Cortex of kidney (tissue), 1 donor: ENCODE measurements at places on chromosomes 6 and 20.

DNA sequence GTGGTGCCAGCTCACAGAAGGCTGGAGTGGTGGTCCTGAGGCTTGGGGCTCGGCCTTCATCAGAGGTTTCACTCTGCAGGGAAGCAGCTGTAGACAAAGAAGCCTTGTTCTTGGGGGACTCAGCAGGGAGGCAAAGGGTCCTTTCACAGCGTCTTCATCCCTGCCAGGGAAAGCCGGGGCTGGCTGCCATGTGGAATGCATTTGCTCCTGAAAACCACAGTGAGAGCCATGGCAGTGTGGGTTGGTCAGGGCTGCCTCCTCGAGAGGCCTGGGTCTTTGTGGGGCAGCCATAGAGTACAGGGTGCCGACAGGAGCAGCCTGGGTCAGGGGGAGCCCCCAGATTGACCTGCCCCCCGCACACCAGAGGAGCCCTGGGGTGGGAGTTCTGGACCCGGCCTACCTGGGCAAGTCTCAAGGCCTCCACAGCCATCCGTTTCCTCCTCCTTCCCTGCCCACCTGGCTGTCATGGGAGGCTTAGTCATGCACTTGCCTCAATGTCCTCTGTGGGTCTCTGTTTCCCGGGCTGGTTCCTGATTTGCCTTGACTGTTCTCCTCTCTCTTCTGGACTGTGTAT lies 144.0 kb downstream of the CDC5L start:
- DNase-seq, result no peak

DNA sequence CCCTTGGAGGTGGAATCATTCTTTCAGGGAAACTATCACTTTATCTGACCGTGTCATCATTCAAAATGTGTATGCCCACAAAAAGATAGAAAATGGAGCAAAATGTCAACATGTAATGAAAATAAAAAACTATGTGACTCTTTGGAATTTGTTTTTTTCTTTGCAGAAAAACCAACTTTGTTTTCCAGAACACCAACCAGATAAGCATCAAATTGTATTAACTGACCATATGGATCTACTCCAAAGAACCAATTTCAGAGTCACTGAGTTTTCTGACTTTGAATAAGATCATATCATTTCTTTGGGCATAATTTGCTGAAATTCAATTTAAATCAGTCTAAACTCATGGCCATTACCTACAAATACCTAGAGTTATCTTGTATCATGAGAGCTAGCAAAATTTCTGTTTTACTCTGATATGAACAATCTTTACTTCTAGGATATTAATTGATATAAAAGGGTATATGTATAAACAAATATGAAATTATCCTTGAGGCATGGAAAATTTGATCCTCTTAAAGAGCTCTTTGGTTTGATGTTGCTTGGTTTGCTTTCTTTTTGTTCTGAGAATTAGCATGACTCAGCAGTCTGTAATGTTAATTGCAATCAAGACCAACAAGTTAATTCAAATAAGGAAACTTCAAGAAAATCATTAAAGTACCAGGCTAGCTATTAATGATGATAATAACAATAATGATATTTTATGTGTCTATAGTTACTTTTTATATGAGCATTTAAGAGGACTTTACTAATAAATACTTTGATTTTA lies 444.4 kb upstream of the MARCKS start:
- no peak for DNase-seq

DNA sequence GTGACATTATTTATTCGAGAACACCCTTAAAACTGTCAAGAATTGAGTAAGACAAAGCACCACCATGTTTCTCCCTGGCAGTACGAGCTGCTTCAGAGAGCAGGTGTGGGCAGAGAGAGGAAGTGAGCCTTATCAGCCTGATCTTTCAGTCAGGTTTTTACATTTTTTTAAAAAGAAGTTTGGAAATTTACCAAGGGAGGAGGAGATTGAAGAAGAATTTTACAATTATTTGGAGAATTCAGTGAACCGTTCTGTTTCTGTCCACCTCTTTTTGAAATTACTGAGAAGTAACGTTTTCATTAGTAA lies 75.5 kb downstream of the ZDHHC14 start:
- DNase-seq, result no peak

- DNase-seq, result no peak
Observed at GRCh38 chr6:55812509-55812908, 62.9 kb downstream of the BMP5 start.

GRCh38 chr6:34524971-34525370 lies 31.2 kb downstream of the SPDEF start:
- DNase-seq, result no peak

DNA sequence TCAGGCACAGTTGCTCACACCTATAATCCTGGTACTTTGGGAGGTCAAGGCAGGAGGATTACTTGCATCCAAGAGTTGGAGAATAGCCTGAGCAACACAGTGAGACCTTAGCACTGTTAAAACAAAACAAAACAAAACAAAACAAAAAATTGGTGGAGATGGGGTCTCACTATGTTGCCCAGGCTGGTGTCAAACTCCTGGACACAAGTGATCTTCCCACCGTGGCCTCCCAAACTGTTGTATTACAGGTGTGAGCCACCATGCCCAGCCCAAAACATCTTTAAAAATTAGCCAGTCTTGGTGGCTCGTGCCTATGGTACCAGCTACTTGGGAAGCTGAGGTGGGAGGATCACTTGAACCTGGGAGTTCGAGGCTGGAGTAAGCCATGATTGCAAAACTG lies 120.2 kb downstream of the GMDS start:
- no peak for DNase-seq
